ENCODE measurements at places on chromosomes 1 and 21. TPM values are rescaled to one million over a fixed set of nuclear protein-coding genes. Genes with fewer than 3 reads are reported as not detected.

KIF17 gene
- 2.1 TPM for polyA plus RNA-seq

- no peak for DNase-seq
Measured at GRCh38 chr1:9161963-9162362, 33.1 kb upstream of the GPR157 start.

DNA sequence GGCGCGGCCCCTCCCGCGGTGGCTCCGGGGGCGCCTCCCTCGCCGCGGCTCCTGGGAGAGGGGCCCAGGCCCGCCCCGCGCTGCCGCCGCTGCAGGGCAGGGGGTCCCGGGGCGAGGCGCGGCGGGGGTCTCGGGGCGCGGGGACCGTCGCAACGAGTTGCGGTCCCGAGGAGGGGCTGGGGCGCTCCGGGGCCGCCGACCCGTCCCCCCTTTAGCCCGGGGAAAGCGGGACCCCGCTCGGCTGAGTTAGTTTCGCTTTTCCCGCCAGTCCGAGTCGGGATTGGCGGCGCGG lies 493 bp downstream of the SPSB1 start:
- no peak for DNase-seq

GRCh38 chr1:6634371-6635052 lies 9.8 kb downstream of the THAP3 start:
- DNase-seq: no peak

GRCh38 chr21:15521644-15522001 lies 208.2 kb upstream of the USP25 start:
- no peak for DNase-seq

CYP4A11 gene
- 54.3 TPM for polyA plus RNA-seq

KRTAP11-1 gene
- polyA plus RNA-seq: not detected

DNA sequence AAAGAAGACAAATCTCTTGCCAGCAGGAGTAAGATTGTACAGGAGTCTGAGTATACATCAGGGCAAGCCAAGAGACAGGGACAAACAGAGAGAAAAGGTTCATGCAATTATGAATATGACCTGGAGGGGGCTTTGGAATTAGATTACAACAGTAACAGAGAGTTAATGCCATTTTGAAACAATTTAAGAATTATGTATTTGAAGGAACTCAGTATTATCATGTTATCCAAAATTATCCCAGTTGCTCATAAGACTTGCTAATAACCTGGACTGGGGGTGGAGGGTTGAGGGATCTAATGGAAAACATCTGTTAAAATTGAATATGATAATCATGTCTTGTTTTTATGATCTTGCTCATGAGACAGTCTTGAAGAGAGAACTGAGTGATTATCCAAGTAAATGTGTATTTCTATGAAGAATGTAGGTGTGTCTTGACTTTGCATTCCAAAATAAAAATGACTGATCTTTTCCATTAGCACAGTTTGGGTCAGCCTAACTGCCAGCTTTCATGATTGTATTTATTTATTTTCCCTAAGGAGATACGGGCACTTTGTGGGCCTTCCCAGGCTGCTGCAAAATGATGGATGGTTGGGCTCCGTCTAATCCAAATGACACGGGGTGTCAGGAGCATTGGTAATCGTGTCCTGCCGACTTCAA lies 117.7 kb downstream of the ERG start:
- DNase-seq: no peak

TNN gene
- 2.9 TPM for polyA plus RNA-seq

GRCh38 chr1:93446837-93447451 lies 974 bp upstream of the FNBP1L start:
- DNase-seq: no peak

OLFML3 gene
- 178 TPM for polyA plus RNA-seq

GRCh38 chr1:200379432-200379757 lies 30.4 kb downstream of the ZNF281 start:
- no peak for DNase-seq

DNA sequence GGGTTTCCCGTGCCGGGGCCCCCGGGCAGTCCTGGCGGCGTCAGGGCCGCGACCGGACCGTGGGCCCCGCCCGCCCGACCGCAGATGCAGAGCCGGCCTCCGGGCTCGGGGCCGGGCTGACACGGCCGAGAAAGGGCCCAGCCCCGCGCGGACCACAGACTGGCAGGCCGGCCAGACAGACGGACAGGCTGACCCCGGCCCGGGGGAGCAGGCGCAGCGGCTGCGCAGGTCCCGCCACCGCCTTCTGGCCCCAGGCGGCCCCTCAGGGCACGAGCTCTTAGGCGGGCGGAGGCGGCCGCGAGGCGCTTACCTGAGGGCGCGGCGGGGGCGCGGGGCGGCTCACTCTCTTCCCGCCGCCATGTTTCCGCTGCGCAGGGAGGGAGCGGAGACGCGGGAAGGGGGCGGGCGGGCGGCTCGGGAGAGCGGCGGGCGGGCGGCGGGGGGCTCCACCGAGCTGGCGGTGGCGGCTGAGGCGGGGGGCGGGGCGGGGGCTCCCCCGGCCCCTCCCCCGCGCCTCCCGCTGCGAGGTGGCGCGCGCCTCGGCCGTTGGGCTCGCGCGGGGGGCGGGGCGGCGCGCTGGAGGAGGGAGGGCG lies at the start of gene SCMH1:
SCMH1 (minus strand) TSS at position 558 of the 593 bp plus-strand sequence. CDS start 56,173 bp downstream, outside the sequence.
- DNase-seq: peak; percentile 22

- DNase-seq: no peak
Measured at GRCh38 chr21:28473530-28474220, 519.0 kb downstream of the LTN1 start.

DNA sequence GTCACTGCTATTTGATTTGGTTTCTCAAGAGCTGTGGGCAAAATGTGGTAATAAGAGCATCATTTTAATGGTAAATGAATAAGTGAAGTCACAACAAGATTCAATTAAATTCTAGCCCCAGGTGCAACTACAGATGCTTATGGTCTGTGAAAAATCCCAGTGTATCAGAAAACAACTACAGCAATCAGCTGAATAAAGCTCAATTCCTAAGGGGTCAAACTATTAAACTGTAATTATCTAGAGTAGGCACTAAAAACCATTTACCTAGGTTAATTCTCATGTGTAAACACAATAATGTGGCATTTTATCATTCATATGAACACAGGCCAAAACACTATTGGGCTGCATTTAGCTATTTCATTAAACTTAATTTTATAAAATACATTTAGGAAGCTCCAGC lies 9.6 kb downstream of the TARBP1 start:
- no peak for DNase-seq

DNA sequence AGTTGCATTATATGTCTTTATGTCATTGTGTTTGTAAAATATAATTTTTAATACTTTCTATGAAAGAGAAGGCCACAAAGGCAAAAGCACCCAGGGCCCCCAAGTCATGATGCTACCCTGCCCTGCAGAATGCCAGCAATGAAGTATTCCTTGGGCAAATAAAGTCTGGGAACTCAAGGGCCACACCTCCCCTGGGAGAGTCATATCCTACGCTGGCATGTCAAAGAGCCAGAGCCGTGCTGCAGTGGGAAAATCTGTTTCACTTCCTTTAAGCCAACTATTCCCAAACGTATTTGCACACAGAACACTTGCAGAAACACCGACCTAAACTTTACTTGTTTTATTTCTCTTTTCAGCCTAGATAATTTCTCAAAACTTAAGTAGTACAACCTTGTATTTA lies 98.4 kb upstream of the KAZN start:
- no peak for DNase-seq

DNA sequence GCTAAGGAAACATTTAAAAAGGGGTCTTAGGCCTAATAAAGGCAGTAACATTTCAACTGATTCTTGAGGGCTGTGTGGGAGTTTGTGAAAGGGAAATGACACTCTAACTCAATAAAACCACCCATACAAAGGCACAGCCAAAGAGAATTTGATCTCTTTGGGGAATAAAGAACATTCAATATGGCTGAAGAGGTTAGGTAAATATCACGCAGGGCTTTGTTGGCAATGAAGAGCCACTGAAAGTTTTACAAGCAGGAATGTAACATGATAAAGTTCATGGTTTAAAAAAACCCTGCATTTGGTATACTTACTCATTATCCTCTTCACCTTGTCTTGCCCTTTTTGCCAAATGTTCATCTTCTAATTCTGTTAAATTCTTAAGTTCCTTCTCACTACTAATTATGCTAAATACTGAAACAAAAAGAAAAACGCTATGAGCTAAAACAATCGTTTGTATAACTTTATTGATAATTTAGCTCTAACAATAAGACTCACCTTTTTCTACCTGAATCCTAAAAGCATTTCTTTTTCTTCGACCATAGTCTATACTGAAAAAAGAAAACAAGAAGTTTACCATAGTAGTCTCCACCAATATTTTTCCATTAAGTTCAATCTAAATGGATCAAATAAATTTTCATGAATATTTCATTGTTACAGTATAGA lies 12.5 kb downstream of the NVL start:
- no peak for DNase-seq

CELA3B gene
- polyA plus RNA-seq: 0.13 TPM

- DNase-seq: no peak
Measured at GRCh38 chr1:184101141-184101540, 49.6 kb downstream of the TSEN15 start.
